Stimulated activated CD4-positive, alpha-beta T cell treated with anti-CD3 and anti-CD28 coated beads, TNF-alpha, amount 100 ng/mL, for 4 hours (primary cell): ENCODE measurements at places on chromosomes 6 and 20.

DNA sequence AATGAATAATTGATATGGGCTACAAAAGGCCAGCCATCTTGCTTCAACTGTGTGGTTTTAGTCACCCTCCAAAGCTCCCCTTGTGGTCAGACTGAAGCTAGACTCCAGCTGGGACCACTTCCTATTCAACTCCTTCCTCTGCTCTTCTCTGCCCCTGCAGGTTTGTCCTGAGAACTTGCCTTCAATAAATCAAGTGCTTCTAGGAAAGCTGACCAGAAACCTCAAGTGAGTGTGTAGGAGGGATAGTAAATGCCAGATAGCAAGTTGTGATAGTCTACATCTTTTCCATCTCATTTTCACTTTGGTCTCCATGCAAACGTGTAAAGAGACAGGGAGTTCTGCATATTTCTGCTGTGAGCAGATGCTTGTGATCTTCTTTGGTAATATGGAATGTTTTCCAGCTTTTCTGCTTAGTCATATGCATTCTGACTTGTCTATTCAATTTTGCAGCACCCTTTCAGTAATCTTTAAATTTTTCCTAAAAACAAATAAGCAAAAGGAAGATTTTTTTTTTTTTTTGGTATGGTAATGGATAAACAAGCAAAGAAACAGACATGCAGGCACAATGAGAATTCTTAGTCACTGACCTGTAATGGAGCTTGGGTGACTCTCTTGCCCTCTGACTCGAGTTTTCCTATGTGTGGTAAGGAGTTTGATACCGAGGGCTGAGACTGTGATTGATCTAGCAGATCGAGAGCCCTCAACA lies 201.3 kb upstream of the BTBD3 start:
- no peak for DNase-seq

DNA sequence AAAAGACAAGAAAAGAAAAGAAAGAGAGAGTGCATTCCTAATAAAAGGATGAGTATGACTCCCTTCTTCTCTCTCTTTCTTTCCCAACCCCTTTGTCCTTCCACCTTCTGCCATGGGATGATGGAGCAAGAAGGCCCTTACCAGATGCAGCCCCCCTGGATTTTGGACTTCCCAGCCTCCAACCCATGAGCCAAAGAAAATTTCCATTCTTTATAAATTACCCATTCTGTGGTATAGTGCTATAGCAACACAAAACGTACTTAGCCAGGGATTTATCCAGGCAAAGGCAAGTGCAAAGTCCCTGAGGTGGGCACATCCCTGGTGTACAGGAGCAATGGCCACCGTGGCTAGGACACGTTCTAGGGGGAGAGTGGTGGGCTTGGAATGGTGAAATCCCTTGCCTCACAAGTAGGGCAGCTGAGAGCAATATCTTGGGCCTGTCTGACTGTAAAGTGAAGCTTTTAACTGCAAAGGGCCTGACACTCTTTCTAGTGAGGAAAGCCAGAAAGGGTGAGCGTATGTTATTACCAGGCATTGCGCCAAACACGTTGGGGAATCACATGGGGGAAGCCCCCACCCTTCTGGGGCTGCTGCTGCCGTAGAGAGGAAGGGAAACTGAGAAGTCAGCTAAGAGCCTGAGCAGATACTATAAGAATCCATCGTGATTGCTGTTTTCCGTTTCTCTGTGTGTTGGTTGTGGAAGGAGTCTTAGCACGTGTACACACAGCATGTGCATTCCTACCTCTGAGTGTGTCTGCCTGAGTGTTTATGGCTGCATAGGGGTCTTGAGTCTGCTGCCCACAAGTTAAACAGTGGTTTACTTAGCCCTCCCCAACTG lies 50.7 kb upstream of the SIRPA start:
- DNase-seq: no peak

GRCh38 chr6:170229851-170230519 lies 60.9 kb downstream of the DLL1 start:
- DNase-seq: no peak

DNA sequence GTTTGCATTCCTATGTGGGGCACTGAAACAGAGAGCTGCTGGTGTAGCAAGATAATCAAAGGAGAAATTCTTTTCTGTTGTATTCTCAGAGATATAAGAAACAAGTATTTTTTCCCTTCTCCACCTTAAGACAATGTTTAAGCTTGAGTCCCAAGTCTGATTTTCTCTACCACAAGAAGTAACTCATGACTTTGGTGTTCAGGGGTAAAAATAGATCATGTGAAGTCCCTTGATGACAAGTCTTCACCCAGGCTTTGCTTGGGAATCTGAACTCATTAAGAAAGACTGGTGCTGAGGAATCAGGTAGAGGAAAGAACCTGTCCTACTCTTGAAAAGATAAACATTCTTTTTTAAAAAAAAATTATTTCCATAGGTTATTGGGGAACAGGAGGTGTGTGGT lies 205.6 kb downstream of the ALDH8A1 start:
- DNase-seq: no peak

GRCh38 chr6:137231895-137232294 lies 12.7 kb upstream of the IFNGR1 start:
- no peak for DNase-seq

DNA sequence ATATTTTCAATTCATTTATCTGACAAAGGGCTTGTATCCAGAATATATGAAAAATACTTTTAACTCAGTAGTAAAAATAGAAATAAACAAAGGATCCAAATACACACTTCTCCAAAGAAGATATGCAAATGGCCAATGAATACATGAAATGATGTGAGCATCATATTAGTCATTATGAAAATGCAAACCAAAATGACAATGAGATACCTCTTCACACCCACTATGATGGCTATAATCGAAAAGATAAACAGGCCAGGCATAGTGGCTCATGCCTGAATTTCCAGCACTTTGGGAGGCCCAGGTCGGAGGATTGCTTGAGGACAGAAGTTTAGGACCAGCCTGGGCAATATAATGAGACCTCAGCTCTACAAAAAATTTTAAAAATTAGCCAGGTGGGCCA lies 33.8 kb upstream of the SMAP1 start:
- no peak for DNase-seq

DNA sequence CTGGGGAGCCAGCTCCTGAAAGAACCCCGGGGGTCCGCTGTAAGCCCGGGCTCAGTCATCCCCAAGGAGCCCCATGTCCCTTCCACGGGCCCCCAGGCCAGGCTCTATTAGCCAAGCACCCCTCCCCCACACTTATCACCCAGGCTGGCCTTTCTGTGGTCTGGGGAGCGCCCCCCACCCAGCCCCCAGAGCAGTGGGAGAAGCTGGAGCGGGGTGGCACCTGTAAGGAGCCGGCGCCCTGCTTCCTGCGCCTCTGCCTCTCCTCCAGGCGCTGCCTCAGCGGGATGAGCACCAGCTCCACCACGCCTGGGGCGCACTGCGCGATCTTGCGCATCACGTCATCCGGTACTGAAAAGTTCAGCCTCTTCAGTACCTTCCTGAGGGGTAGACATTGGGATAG lies 2.3 kb downstream of the SPEF1 start:
- no peak for DNase-seq

DNA sequence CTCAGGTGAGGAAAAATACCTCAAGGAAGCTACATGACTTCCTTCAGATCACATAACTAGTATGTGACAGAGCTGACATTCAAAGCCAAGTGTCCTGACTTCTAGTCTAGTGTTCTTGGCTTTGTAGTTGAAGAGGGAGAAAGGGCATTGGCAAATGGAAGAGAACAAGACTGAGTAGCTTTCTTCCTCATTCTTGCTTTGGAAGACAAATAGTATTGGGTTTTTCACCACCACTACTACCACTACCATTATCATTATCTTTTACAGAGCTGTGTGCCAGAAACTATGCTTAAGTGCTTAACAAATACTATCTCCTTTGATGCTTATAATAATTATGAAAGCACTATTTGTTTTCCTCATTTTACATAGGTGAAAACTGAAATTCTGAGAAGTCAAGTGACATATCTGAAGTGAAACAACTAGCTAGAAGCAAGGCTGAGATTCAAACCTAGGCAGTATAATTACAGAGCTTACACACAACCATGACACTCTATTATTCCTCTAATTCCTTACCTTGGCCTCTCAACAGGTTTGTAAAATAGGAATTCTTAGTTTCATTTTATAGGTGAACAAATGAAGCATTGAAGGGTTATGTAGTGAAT lies 6.8 kb downstream of the ACSS2 start:
- no peak for DNase-seq
